ENCODE measurements at places on chromosomes 7 and 10.

DNA sequence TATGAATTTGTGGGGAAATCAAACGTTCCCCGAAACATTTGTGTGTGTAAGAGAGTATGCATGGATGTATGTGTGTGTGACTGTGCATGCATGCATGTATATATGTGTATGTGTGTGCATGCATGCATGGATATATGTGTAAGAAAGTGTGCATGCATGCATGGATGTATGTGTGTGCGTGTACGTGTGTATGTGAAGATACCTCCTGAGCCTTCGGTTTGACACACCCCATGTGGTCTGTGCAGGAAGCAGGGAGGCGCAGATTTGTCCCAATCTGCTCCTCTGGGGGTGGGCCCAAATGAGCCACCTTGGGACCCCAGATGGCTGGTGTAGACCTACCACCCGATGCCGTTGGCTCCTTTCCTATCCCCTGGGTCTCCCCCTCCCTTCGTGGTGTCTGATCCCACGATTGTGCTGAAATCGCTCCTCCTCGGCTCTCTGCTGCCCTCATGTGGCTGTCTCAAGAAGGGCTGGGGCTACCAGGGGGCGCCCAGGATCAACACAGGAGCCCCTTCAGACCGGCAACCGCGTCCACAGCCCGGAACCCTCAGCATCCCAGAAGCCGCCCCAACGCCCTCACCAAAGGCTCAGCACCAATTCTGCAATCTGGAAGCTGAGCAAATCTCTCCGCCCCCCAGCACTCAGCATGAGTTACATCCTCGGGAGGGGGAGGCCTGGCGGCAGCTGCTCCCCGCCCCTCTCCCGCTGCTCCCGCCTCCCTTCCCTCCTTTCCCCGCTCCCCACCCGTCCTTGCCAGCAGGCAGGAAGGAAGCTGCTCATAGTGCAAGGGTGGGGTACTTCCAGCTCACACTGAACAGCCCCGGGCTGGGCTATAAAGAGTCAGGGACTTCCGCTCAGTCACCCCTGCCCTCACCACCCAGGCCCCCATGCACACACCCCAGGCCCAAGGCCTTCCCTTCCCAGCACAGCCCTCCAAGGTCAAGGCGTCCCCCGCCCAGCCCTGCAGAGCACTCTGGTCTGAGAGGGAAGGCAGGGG lies 2.3 kb upstream of the NOS3 start:
- DNase-seq, result peak; percentile 73

- no peak for DNase-seq
Measured at GRCh38 chr7:107830420-107830819, 27.4 kb upstream of the SLC26A3 start.

- no peak for DNase-seq
Measured at GRCh38 chr10:62514079-62514693, 140.0 kb downstream of the ZNF365 start.

- DNase-seq, result no peak
Measured at GRCh38 chr10:32367793-32368453, 21.0 kb upstream of the EPC1 start.

- peak; percentile 18 for DNase-seq
Measured at GRCh38 chr7:27917119-27917518, 177.2 kb downstream of the TAX1BP1 start.

GRCh38 chr7:158246272-158246959 lies 341.2 kb downstream of the PTPRN2 start:
- no peak for DNase-seq

Measured in NCI-H1105 (cell line).